ENCODE measurements at places on chromosomes 4 and X. TPM values are rescaled to one million over a fixed set of nuclear protein-coding genes. Genes with fewer than 3 reads are reported as not detected.

DNA sequence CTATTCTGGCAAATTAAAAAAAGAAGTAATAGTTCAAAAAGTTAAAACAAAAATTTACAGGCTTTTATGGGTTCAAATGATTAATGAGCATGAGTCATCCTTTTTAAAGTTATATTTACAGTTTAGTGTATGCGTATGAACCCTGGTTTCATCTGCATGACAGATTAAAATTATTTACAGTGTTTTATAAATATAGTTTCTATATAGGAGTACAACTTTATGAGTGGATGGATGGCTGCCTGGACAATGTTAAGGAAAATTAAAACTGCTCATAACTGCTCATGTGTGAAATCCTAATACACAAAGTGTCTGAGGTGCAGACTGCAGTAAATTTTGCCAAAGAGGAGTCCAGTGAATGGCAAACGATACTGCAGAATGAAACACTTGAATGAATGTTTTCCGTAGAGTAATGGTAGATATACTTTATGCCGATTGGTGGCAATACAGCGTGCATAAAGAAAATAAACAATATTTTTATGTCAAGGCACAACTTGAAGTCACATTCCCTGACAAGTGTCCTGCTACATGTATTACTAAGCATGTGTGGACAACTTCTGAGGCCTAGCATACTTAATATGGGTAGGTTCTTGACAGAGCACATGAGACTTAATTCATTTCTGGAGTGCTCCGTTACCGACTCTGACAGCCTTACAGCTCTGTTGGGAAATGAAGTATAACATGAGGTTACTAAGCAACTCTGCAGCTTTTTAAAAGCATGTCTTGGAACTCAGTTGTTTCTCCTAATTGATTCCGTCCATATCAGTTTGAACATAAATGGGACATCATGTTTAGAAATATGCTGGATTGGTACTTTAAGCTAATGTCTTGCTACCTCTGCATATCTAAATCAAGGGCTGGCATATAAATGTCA lies 985.6 kb upstream of the PCDH7 start:
- DNase-seq = no peak

DNA sequence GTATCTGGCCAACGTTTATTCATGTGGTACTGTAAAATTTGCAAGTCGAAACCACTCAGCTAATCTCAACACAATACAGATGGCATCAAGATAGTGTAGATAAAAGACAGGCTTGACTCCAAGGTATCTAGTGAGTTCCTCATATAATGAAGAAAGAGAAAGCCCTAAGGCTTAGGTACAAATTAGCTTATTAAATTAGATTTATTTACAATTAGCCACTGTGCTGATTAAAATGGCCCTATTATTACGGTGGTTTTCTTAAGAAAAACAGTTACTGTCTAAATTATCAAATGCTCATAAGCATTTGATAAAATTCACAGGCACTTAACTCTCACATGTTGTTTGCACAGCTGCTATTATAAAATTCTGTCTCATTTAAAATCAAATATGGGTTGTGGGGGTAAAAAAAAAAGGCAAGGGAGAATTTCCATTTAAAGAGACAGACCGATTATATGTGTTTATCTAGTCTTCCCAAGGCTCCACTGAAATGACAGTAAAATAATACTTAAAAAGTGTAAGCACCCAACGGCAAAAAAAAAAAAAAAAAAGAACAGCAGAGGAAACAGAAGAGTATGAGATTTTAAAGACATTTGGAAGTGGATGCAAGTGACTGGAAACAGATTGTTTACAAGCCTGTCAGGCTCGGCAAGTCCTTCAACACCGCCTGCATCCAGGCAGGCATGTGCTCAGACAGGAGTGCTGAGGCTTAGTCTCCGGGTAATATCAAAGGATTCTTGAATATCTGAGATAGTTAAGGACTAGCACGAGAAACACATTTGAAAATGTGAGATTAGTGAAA lies 55.1 kb downstream of the FAM13A start:
- no peak for DNase-seq

The CTAG1B gene
- total RNA-seq = not detected

GRCh38 chrX:17291171-17291900 lies 83.7 kb upstream of the NHS start:
- no peak for DNase-seq

The CCKAR gene
- total RNA-seq = not detected

DNA sequence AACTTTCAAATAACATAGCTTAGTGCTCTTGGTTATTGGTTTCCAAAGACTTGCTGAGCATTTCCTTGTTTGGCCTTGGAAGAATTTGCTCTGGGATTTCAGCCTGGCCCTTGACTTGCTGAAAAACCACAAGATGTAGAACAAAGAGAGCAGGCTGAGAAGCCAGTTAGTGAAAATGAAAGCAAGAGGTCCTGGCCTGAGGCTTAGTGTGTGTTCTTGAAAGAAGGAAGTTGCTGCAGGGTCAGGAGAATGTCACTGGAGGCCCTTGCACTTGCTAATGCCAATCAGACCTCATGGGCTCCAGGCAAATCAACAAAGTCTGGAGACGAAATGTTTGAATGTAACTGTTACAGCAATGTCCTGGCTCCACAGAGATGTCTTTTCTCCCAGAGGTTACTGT lies 79.4 kb downstream of the SYNPO2 start:
- peak; percentile 82 for DNase-seq

- DNase-seq = no peak
Measured at GRCh38 chrX:50111742-50112141, 89.1 kb downstream of the AKAP4 start.

GRCh38 chrX:20974326-20974725 lies 399.9 kb upstream of the CNKSR2 start:
- no peak for DNase-seq

The USP17L21 gene
- not detected for total RNA-seq

DNA sequence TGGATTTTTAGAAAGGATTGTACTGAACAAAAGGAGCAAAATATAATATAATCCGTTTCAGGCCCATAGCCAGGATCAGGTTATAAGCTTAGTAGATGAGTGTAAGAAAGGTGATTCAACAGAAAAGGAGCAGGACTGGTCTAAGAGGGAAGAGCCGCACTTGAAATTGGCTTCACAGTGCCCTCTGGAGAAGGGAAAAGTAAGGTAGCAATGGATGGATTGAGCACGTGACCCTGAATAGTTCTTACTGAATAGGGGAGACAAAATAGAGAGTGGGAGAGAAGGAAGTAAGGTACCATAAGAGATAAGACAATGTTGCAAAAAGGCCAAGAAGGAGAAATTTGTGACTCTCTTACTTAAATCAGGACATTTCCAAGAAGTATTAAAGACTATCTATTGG lies 15.6 kb downstream of the CXorf66 start:
- DNase-seq = no peak

DNA sequence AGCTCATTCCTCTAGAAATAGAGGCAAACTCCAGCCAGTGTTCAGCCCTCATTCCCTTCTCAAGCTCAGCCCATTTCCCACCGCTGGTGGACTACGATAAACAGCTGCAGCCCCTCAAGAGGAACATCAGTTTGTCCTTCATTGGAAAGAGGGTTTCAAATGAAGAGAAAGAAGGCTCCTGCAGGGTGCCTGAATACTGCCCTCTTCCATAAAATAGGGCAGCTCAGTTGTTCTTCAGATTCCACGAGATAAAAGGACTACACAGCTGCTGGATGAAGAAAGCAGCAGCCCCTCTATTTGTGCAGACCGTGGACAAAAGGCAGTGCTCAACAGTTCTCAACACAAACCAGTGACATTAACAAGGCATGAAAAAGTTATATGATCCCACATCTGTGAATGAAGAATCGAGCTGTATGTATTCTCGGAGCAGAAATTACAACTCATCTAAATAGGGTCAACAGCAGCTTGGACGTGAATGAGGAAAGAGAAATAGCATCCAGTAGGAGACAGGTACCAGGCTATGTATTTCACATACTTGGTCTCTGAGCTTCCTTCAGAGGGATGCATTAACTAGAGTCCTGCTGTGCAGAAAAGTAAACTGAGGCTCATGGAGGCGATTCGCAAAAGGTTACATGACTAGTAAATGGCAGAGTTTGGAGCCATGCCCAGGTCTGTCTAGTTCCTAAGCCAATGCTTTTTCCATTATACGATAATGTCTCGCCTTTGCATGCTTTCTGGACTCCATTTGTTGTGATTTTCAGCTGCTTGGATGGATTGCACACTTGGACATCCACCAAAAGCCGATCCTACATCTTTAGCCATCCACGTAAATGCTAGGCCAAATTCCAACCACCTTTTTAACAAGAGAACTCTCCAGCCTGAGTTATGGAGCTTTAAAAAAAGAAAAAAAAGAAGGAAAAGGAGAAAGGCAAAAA lies 301.2 kb upstream of the PPARGC1A start:
- DNase-seq = no peak

The PAGE4 gene
- not detected for total RNA-seq

The MID2 gene
- total RNA-seq = 4.8 TPM

The PABPC1L2A gene
- total RNA-seq = not detected

GRCh38 chr4:77045490-77045889 lies 30.3 kb downstream of the CCNI start:
- DNase-seq = no peak

The POLN gene
- total RNA-seq = 1.3 TPM

The SLC26A1 gene
- total RNA-seq = not detected

DNA sequence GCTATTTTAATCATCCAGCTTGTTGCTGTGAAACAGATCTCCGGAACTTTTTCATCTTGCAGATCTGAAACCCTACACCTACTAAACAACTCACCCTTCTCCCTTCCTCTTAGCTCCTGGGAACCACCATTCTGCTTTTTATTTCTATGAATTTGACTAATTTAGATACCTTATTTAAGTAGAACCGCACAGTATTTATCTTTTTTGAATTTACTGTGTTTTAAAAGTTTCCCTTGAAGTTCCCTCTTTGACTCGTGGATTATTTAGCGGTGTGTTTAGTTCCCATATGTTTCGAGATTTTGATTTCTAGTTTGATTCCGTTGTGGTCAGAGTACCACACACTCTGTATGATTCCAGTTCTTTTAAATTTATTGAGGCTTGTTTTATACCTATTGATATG lies 44.6 kb downstream of the EIF2S3 start:
- DNase-seq = no peak

DNA sequence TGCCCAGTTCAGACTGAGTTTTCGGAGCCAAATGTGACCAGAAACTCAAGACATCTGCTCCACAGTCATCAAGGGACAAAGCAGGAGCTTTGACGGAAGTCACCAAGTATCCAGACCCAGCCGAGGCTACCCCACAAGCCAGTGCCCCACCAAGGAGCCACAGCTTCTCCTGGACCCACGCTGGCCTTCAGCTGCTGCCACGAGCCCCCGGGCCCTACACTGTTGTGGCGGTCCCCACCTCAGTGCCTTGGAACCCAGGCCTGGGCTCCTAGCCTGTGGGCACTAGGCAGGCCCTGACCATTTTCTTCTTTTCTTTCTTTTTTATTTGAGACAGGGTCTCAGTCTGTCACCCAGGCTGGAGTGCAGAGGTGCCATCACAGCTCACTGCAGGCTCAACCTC lies 82.1 kb upstream of the NKX1-1 start:
- DNase-seq = no peak

DNA sequence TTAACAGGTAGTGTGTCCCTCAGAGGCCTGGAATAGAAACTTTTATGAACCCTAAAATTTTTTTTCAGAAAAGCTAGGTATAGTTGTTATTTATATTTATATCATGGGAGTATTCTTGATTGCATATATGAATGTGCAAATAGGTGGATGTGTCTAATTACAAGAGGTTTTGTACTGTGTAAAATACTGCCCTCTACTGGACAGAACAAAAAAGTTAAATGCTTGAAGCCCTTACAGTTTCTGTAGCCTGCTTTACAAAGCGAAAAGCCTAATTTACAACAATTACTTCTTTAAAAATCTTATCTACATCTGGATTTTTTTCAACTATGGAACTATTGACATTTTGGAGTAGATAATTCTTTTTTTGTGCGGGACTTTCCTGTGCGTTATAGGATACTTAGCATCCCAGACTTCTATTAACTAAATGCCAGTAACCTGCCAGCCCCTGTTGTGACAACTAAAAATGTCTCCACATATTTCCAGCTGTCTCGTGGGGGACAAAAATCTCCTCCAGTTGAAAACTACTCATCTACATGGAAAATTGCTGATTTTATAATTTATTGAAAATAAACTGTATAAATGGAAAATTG lies 35.1 kb downstream of the ENPEP start:
- DNase-seq = no peak

- no peak for DNase-seq
Measured at GRCh38 chr4:71526637-71527406, 188.0 kb downstream of the SLC4A4 start.

The GABRE gene
- total RNA-seq = 16.2 TPM

GRCh38 chr4:76301068-76301774 lies 5.3 kb upstream of the STBD1 start:
- DNase-seq = no peak

DNA sequence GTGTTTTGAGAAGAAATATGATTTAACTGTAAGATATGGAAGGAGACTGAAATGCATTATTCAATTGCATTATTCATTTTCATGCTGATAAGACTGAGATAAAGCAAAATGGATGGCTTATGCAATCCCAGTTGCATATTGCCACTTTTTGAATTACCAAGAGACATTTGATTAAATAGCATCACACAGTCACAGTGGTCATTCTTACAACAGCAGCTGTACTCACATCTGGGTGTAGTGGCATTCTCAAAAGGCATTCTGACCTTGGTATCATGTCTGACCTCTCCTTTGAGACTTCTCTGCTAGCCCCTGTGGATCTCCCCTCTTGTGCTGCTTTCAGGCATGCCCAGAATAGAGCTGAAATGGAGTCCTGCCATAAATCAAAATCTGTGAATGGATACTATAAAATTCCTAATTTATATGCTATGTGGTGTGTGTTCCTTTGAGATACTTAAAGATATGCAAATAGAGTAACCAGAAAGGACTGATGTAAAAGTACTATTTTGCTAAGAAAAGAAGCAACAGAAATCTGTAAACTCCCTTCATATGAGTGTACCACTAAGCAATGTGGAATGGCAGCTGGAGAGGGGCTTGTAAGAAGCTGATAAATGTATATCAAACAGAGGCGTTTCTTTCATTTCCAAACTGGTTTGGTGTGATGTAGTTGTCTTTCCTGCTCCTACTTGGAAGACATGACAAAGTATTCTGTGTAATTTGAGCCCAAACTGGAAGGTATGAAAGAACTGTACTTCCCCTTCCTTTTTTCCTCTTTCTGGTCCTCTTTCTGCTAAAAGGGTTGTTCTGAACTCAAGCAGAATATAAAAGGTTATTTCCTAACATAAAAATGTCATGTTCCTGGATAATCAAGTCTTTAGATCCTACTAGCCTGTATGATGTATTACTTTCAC lies 25.4 kb upstream of the METAP1 start:
- no peak for DNase-seq

DNA sequence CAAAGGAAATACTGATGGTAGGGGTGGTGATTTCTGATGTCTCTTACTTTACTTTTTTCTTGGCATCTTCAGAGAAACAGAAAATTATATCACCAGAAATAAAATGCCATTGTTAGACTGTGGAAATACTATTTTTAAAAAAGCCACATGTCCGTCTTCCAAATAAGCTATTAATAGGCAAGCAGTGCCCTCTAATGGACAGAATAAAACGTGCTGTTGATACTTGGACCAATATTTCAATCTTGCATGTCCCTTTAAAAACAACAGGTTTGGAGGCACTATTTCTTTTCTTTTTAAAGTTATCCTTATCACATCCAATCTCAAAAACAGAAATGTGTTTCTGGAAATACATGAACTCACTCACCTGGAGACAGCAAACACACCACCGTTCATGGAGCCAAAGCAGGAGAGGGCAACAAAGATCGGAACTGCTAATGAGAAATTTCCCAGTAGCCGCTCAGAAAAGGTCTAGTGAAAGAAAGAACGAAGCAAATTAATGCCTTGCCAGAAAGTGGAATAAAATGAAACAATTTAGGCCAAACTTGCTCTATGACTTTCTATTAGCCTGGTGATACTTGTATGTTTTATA lies 59.2 kb downstream of the SLC7A11 start:
- no peak for DNase-seq

The ETNPPL gene
- 0.75 TPM for total RNA-seq

Data from right atrium auricular region (tissue), 2 donors.